ENCODE measurements at places on chromosomes 2 and 18.

GRCh38 chr18:6368017-6368416 is 46.7 kb downstream of the L3MBTL4 start:
- no peak for DNase-seq

GRCh38 chr18:68480196-68480595 is 234.7 kb downstream of the TMX3 start:
- DNase-seq, result no peak

- no peak for DNase-seq
Measured at GRCh38 chr2:105782123-105782522, 37.4 kb downstream of the NCK2 start.

DNA sequence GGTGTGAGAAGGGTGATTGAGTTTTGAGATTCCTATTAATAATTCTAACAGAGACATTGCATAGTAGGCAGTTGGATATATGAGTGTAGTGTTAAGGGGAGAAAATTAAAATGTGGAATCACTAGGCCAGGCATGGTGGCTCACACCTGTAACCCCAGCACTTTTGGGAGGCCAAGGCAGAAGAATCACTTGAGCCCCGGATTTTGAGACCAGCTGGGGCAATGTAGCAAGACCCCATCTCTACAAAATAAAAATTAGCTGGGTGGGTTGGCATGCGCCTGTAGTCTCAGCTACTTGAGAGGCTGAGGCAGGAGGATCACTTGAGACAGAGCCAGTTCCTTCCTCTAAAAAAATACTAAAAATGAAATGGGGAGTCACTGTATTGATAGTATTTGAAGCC is 150.6 kb downstream of the MCFD2 start:
- no peak for DNase-seq

DNA sequence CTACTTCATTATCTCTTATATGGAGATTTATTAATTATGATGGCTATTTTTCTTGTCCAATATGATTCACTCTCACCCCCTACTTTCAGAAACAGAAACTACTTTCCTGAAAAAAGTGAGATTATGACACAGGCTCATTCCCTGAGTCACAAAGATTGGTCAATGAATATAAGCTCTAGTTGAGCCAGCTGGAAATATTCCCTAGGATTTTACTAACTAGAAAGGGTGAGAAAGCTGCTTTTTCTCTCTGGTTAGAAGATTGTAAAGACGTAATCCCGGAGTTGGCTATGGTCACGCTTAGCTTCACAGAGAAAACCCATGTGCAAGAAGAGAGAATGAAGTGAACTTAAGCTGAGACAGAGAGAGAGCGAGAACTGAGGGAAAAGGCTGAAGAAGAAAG is 223.7 kb upstream of the SMAD7 start:
- peak; percentile 9 for DNase-seq

DNA sequence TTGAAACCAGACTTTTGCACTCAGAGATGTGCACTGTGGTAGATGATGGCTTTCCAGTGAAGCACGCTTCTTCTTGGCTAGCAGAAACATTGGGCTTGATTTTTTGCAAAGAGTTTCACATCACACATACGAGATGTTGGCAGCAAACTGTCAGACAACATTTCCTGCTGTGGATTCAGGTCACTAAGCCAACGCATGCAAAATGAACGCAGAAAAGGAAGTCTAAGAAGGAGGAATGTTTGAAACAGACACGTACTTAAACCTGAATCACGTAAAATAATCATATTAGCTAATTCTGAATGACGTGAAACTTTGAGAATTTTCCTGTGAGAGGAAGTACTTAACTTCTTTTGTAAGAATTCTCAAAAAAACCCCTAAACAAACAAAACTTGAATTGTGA is 88.1 kb downstream of the EPB41L3 start:
- DNase-seq, result peak; percentile 87

- no peak for DNase-seq
Measured at GRCh38 chr2:241750076-241750840, 15.8 kb downstream of the D2HGDH start.

- peak; percentile 19 for DNase-seq
Measured at GRCh38 chr2:191995285-191995684, 148.4 kb upstream of the CAVIN2 start.

GRCh38 chr18:13909141-13909940 is 6.0 kb downstream of the MC2R start:
- DNase-seq, result no peak

DNA sequence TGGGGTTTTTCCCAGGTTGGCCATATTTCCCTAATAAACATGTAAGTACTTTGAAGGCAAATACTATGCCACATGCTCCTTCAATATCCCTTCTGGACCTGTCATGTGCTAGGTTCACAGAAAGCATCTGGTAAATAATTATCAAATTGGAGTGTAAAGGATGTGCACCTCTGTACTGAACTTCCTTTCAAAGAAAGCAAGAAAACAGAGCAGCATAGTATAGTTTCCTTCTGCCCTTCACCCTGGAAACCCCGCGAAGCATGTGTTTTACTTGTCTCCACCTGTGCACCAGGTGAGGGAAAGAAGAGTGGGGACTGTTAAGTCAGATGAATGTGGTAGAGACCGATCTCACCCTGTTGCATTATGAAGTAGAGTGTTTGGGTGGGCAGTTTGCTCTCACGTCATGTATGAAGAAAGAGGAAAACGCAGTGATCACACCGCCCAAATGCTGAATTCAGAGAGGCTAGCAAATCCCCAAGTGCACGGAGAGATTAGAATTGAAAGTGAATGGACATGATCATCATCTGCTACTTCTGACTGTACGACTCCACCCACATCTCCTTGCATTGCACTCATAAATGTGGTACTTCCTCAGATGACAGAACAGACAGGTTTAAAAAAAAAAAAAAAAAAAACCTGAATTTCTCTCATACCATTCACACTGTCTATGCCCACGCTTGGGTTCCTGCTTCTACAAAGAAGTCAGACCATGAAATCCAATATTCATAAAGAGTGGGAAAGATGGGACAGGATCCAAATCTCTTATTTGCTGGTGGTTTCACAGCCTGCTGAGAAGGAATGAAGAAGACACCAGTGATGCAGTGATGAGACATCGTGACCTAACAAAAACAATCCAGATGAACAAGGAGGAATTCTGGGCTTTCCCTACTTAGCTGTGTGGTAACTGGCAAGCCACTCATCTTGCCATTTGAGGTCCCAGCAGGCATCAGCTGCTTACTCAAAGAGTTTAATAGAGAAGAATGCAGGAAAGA is 448.6 kb downstream of the BCL11A start:
- peak; percentile 15 for DNase-seq

GRCh38 chr2:132690664-132691303 is 20.8 kb upstream of the LYPD1 start:
- no peak for DNase-seq

DNA sequence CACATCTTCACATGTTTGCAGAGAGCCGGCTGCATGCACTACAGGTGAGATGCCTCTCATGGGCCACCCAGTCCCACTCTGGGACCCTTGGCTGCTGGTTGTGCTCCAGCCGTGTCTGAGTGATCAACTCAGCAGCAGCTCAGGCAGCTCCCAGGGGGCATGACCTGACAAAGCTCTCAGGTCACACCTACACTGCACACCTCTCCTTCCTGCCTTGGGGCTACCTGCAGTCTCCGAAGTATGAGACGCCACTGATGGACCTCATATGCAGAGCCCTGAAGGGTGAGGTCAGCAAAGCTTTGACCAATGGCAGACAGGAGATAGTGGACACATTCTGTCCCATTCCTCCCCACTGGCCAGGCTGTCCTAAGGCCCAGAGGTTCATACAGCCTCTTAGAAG is 51.4 kb downstream of the LBH start:
- DNase-seq, result no peak

DNA sequence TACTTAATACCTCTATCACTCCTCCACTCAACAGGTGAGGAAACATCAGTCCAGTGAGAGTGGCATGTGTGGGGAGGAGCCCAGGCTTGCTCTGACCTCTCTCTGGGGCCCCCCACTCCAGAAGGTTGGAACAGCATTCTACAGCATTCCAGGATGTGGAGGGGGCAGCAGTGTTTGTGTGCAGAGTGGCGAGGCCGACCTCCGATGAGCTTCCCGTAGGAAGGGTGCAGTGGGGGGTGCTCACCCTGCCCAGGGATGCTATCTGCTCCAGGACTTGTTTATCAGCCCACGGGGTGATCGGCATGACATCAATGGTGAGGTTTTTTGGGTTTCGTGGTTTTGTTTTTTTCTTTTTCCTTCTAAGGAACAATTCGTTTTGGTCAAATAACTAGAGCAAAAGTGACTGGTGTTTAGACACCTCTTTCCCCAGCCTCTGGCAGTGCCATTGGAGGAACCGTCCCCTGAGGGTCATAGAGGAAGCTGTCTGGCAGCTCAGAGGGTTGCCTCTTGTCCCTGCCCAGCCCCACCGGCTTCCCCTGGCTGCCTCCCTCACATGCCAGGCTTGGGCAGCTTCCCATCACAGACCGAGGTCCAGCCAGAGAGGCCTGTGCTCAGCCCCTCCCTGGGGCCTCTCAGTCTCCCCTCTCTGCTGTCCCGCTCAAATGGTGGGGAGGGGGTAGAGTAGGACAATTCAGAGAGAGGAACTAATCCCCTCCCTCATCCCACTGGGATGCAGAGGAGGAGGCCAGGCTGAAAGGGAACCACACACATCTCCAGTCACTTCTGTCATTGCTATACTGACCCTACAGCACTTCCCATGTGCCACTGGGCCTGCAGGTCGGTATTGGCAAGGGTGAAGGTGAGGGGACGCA is 96.5 kb downstream of the ZFP36L2 start:
- DNase-seq, result no peak

DNA sequence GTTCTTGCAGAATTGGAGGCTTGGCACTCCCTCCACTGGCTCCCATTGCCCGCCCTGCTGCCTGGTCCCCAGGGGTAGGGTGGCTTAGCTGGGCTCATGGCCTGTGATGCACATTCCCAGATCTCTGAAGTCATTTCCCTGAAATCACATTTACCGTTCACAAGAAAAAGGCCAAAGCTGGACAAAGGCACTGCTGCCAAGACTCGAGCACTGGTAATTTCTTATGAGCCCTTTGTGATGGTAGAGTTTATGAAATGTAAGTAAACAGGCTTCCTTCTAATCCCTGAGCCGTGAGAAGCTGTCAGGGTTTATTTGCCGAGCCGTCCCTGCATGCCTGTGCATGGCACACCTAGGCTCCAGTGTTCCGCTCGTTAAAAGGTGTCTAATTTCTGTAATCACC is 247.2 kb upstream of the EPAS1 start:
- no peak for DNase-seq

GRCh38 chr2:28279371-28279770 is 113.3 kb upstream of the FOSL2 start:
- no peak for DNase-seq

DNA sequence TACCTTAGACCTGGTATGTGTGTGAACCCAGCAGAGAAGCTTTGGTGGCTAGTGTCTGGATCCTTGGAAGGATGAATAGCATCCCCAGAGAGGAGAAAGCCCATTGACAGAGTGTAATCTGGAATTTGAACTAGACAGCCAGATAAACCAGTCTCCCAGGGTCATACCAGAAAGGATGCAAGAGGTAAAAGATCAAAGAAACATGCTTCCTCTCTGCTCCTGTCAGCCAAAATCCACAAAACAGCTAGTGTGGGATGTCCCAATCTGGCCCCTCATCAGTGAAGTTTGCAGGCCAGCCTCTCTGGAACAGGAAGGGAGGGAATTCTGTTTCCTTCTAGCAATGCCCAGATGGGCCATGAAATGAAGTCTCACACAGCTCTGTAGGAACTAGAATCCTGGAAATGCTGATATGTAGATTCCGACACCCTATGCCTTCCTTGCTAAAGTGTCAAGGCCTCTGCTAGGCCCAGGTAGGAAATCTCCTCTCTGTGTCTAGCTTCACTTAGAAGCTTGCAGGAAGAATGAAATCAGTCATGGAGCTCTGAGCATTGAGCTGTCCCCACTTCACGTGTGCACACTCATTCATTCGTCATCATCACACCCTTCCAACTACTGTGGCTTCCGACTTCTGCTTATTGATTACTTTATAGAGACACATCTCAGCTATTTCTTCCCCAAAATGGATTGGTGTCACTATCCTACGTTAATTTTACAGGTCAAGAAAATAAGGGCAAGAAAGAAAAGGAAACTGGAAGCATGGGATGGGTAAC is 38.0 kb downstream of the EVA1A start:
- DNase-seq, result no peak

DNA sequence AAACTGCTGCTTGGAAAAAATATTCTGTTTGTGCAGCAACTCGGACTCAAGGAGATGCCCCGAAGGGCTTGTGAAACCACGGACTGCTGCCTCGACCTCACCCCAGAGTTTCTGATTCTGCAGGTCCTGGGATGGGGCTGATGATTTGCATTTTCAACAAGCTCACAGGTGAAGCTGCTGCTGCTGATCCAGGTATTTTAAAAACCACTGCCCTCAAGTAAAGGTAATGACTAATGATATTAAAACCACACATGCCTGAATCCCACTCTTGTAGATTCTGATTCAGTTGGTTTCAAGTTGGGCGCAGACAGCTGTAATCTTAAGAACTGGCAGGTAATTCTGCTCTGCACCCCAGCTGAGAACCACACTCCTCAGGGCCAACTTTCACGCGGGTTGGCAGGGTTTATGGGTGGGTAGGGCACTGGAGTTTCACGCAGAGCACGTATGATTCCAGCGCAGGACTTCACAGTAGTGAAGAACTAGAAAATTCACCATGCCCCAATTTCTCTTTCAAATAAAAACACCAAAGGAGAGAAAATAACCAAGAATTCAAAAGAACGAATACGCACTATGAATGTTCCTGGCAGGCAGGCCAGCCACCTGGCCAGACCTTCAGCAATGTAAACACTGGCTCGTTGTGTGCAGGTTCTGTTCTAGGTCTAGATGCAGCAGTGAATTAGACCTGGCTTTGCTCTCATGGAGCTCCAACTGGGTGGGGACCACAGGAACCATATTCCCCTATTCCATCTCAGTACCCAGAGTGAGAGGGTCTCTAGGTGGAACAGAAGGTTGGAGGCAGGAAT is 74.6 kb upstream of the ZFP36L2 start:
- no peak for DNase-seq

GRCh38 chr18:9103376-9103873 is 926 bp downstream of the NDUFV2 start:
- no peak for DNase-seq

DNA sequence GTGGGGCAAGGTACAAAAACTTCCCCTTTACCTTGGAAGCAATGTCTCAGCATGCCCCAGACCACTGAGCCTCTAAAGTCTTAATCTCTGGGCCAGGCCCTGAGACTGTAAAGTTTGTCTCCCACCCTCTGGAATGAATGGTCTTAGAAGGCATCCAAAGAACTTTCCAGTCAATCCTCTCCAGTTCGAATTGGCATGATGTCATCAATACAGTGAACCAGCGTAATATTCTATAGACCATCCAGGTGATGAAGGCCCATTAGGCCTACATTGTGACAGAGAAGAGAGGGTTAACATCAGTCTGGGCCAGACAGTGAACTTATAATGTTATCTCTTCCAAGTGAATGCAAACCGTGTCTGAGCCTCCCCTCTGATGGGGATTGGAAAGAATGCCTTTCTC is 11.2 kb downstream of the MAB21L4 start:
- no peak for DNase-seq

GRCh38 chr18:1840878-1841277 is 730.4 kb downstream of the METTL4 start:
- no peak for DNase-seq

GRCh38 chr2:170842785-170843184 is 26.1 kb downstream of the GAD1 start:
- peak; percentile 30 for DNase-seq

- DNase-seq, result no peak
Measured at GRCh38 chr2:34004936-34005335, 405.8 kb upstream of the FAM98A start.
